Stimulated activated CD8-positive, alpha-beta memory T cell treated with anti-CD3 and anti-CD28 coated beads, Interleukin-15, amount 100 ng/mL, for 1 hour (primary cell): ENCODE measurements at places on chromosomes 13 and 19.
A peak's percentile ranks its signal among the peaks of the same experiment; 100 is the strongest.

GRCh38 chr13:21987793-21988192 lies 316.9 kb downstream of the FGF9 start:
- no peak for DNase-seq

DNA sequence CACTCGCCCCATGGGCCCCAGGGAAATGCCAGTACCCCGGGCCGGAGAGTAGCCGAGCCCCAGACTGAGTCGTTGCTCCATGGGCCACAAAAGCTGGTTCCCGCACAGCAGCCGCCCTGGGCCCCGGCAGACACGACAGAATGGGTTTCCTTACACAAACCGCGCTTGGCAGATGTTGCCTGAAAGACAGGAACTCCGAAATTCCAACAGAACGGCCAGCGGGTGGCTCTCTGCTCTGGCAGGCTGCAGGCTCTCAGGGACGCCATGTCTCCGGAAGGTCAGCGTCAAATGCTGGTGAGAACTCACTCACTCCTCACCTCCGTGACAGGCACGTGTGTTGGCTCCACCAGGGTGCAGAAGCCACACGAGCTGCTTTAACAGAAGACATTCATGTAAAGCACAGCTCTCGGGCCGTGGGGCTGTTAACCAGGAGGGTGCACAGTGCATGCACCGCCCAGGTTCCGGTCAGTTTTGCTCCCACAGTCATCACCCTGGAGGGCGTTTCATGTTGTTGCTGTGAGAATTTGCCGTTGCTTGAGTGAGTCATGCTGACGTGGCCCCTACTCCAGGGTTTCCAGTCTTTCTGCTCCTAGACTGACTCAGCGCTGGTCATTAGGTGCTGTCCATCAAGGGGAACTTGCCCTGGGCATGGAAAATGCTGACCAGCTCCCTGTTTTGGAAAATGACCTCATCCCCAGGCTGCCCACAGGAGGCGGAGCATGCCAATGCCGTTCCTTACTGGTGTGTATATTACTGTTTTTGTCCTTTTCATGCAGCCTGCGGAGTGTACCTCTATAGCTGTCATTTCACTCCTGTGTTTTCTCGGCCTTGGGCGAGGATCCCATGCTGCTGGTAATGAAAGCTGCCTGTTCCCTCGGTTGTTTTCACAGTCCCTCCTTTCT lies 44.8 kb downstream of the ANKRD10 start:
- no peak for DNase-seq

GRCh38 chr19:56476651-56477428 lies at the start of gene ZNF667:
Gene ZNF667, minus strand, starts transcription at chr19:56477345. Its CDS starts 14,975 bp downstream, at chr19:56462370.
- no peak for DNase-seq

DNA sequence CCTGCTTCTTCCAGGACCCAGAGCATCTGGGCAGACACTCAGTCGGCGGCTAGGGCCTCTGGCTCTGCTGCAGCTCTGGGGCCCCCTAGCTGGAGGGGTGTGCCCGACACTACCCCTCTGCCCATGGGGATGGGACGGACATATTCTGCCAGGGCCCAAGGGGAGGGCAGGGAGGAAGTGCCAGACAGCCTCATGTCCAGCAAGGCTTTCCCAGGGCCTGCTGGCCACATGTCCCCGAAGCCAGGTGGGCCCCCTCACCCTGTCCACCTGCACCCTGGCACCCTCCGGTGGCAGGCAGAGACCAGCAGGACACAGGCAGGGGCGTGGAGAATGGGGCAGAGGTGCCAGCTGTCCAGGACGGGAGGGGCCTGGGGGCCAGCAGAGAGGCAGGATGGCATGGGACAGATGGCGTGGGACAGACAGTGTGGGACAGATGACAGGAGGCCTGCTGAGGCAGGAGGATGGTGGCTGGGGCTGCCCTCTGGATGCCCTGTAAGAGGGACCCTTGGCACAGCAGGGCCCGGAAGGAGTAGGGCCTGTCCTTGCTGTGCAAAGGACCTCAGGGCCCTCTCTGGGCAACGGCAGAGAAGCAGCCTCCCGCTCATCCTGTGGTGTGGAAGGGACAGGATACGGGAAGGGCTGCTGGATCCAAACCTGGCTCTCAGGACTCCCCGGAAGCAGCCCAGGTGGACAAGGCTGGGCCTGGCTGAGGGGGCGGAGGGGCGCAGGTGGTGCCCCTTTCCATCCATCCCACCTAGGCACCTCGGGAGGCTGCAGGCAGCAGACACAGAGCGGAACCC lies 29.1 kb downstream of the CEBPG start:
- DNase-seq: no peak

DNA sequence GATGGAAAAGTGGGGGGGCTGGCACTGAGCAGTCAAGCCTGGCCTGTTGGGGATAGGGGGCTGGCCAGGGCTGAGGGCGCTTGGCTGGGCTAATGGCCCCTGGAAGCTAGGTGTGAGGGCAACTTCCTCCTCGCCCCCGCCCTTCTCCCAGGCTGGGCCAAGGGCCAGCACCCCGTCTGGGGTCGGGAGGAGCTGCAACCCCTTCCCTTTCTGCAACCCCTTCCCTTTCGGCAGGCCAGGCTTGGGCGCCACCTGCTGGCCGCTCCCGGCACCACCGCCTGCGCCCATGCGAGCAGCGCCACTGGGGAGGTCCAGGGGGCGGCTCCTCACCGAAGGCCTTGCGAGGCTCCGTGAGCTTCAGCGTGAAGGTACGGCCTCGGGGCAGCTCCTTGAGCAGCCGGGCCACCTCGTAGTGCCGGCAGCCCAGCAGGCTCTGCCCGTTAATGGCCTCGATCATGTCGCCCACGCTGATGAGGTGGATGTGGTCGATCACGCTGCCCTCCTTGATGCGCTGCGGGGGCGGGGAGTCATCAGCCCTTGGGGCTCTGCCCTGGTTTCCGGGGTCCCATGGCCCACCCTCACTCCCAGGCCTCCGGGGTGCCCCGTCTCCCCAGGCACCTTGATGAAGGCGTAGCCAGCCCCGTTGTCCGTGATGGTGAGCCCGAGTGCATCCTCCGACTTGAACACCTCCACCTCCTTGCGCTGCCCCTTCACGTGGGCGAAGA lies 5.0 kb upstream of the PTGER1 start:
- DNase-seq: peak; percentile 40

GRCh38 chr13:98143601-98144026 lies 720 bp downstream of the FARP1 start:
- no peak for DNase-seq

DNA sequence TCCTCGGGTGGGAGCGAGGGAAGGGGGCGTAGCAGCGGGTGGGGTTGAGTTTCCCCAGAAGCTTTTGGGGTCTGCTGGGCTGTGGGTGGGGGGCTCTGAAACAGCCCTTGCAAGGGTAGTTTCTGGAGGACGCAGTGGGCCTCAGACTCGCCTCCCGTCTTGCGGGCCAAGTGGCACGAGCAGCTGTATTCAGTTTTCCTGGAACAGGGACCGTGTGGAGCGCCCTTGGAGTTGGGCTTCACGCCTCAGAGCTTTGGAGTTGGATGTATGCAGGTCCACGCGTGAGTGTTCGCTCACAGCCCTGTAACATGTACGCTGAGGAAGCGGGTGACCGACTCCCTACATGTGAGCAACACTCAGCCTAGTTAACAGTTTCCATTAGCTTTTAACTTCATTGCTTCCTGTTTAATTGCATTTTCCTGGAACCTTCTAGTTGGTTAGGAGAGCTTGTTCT lies 603 bp downstream of the TM9SF2 start:
- no peak for DNase-seq

- no peak for DNase-seq
Measured at GRCh38 chr19:19943848-19944582, 43.3 kb downstream of the ZNF93 start.

DNA sequence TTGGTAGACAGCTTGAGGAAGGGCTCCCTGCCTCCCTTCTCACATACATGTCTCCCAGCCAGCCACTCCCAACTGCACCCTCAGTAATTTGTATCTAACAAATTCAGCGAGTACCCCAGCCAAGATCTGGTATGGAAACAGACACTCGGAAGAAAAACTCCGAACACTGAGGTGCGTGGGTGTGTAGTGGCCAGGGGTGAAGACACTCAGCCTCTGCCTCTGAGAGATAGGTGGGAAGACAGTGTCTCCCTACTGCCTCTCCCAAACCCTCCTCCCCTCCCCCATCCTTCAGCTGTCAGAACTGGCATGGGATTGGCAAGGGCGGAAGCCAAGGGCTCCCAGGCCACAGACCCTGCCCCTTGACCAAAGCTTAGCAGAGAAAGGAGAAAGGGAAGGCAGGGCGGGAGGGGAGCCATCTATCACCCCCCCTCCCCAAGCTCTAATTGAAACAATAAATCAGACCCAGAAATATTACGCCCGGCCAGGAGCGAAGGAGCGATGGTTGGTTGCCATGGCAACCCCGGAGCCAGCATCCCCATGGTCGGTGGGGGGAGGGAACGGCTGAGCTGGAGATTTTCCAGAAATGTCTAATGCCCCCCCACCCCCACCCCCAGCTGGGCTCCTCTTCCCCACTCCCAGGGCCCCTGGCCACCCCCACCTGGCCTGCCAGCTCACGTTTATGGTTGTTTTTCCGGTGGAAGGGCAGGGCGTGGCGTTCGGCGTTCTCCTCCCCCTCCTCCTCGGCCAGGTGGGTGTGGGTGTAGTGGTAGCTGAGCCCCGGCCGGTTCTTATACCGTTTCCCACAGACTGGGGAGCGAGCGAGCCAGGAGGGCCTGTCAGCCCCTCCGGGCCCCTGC lies 7.0 kb downstream of the DPF1 start:
- DNase-seq: no peak

- DNase-seq: no peak
Measured at GRCh38 chr13:40514802-40515201, 151.6 kb downstream of the FOXO1 start.

DNA sequence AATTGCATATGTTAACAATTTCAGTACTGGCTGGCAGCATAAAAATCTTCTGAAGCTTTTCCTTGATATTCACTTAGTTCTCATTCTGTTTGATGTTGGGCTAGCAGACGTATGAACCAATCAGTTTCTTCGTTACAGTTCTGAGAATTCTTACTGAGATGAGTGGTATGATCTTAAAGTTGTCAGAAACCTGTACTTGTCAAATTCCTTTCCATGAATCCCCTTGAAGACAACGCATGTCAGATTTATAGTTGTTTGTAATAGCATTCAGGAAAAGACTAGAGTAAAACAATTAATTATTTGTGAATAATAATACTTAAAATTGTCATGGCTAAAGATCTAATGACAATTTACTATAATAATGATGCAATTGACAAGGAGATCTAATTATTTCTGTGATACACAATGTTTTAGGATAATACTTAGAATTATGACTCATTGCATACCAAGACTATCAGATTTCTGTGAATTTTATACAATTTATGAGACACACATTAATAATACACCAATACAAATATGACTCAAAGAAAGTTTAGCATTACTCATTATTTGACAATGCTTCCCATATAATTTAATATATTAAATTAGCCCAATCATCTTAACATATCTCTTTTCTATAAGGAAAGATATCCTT lies 447.2 kb downstream of the RFC3 start:
- DNase-seq: no peak

GRCh38 chr13:105047676-105048295 lies 1487.7 kb downstream of the EFNB2 start:
- no peak for DNase-seq

DNA sequence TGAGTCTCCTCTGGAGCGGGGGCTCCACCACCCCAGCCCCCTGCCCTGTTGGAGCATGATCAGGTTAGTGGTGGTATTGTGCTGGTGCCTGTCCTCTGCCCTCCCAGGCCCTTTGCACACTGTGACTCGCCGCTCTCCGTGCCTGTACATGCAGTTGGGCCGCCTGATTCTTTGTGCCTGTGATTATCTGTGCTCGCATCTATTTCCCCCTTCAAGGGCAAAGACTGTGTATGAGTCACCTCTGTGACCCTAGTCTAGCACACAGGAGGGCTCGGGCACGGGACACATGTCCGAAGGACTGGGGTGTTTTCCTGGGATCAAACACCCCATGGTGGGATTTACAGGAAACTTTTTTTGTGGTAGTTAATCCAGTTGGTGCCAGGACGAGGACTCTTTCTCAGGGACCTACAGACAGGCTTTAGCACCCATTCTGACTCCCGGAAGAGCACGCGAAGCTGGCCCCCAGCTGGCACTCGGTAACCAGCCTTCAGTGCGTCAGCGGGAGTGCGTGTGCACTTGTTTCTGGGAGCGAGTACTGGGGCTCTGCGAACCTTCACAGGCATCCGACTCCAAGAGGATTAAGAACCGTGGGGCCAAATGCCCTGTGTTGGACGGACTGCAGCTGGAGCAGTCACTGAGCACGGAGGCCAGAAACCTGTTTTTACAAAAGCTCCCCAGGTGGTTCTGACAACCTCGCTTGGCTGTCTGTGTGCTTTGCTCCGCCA lies 6.7 kb downstream of the PPP1R37 start:
- no peak for DNase-seq

- DNase-seq: no peak
Measured at GRCh38 chr19:16370641-16371391, 46.2 kb downstream of the KLF2 start.

DNA sequence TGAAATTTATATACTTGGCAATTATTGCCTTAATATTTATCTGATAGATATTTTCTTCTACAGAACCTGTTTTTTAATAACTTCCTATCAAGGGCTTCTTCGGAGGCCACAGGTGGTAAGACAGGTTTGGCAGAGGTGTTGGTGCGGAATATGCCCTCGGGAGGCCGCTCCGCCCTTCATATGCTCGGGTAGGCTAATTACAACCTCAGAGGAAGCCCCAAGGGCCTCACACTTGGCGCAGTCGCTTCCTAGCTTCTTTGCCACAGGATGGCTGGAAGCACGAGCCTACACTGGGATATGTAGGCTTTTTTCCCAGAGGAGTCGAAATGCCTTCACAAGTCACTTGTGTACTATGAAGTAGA lies 68.8 kb downstream of the LMO7 start:
- DNase-seq: no peak

DNA sequence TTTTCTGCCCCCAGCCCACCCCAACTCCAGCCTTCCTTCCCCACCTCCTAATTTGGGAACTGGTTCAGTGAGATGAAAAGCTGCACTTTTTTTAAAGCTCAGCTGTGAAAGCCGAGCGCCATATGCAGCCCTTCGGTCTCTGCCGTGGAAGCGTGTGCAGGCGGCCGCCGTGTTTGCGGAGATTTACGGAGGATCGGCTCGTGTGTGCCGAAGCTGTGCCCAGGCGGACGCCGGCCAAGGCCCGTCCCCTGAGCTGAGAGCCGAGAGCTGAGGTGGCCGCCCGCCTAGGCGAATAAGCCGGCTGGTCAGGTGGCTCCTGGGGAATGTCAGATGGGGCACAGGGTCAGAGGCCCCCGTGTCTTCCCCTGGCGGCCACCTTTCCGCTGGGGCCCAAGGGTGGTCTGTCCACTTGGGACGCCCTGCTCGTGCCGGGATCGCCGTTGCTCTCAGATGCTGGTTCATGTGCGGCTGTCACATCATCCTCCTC lies 78.7 kb downstream of the ZNF536 start:
- no peak for DNase-seq

- DNase-seq: no peak
Measured at GRCh38 chr13:48629277-48629676, 24.5 kb upstream of the CYSLTR2 start.
